Caudate nucleus (tissue), 63 donors: ENCODE measurements at places on chromosomes 3 and 15.

DNA sequence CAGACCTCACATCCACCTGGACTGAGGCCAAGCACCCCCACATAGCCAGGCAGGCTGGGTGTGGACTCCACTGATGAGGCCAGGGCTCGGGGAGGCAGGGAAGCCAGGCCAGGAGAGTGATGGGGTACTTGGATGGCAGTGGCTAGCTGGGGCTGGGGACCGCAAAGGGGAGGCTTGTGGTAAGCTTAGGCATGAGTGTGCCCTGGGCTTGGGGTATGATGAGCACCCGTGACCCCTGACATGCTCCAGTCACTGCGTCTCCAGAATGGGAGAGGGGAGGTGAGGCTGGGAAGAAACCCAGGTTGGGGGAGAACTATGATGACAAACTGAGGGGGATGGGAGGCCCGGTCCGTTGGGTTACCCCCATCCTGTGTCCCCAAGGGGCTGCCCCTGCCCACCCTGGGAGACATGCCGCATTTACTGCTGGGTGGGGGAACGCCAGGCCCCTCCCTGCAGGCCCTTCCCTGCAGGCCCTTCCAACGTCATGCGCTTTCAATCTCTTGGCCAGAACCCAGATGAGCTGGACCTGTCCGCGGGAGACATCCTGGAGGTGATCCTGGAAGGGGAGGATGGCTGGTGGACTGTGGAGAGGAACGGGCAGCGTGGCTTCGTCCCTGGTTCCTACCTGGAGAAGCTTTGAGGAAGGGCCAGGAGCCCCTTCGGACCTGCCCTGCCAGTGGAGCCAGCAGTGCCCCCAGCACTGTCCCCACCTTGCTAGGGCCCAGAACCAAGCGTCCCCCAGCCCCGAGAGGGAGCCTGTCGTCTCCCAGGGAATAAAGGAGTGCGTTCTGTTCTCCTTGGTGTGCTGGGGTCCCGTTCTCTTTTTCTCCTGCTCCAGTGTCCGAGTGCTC is 34.1 kb downstream of the TSPAN3 start:
- no peak for DNase-seq

DNA sequence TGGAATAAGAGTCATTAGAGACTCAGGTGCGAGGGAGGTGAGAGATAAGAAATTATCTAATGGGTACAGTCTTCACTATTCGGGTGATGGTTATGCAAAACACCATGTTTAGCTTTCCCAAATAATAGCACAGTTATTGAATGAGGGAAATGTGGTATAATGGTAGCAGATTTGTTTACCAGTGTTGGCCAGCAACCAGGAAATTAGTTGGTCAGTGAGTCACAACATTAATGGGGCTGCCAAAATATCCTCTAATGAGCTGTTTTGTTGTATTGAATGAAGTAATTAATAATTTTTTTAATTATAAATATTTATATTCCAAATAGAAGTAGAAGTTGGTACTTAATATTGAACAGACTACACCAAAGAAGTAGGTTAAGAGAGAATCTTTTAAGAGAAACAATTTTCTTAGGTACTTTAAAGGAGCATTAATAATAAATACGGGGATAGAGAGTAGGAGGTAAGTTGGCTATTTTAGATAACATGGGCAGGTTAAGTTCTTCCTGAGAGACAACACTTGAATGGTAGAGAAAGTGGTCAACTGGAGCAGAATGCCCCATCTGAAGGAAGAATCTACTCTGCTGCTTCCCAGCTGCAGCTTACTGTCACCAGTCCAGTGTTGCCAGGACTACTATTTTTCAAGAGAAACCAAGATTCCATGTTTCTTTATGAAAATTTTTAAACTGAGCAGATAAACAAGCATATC is 218.8 kb downstream of the UBE2E2 start:
- no peak for DNase-seq

DNA sequence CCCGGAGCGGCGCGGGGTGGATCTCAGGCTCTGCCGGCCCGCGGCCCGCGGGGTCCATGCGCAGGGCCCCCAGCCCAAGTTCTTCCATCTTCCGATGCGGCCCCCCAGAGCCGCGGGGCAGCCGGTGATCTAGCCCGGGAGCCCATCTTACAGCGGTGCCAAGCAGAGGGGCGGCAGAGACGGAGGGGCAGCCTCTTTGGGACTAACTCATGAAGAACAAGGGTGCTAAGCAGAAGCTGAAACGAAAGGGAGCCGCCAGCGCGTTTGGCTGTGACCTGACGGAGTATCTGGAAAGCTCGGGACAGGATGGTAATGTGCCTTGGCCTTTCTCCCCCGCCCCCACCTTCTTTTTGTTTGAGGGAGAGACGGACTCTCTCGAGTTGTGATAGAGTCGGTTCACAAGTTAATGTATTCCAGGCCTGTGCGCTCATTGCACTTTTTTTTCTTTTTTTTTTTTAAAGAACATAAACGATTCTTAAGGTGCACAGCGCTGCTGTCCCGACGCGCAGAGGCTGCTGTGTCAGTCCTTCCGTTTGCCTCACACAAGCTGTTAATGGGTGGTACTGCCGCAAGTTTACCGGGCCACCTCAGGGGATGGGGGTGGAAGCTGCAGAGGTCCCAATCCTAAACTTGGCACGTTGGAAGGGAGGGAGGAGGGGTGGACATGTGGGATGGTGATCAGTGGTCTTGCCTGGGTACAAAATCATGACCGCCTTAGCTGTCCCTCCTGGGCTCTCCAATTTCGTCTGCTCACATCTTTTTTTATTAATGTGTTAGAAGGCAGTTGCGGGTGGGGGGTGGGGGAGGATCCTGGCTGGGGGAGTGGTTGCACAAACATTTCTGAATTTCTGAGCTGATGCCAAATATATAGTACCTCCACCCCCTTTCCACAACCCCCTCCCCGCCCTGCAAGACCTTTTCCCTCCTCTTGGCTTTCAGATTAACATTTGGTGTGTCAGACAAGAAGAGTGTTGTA is 801 bp downstream of the ARHGAP31 start:
- DNase-seq = peak; percentile 28

DNA sequence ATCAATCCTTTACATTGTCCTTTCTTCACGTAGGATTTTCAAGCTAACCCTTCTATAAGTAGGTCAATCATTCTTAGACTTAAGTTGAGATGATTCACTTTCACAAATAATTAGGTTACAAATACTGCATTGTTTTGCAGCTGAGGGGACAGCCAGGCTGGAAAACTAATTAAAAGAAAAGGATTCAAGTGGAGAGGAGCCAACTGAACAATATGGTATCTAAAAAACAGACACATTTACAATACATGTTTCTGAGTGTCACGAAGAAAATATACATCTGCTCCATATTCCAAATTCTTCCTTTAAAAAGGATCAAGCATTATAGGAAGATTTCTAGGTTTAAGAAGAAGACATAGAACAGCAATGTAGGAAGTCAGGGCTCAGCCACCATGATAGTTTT is 70.2 kb downstream of the PEAK1 start:
- DNase-seq = no peak

DNA sequence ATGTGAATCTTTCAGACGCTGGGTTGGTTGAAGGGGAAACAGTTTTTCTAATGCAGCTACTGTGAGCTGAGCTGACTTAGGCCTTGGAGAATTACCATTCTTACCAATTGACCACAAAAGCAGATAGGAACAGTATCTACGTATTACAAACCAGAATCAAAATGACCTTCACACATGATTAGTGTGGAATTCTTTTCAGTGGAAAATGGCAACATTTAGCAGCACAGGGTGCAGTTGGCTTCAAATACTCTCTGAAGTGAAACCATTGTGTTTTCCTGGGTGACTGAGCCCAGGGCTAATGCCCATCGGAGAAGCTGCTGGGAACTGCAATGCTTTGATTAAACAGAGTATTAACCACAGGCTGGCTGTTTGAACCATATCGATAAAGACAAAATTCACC is 40.2 kb upstream of the GOLGA8J start:
- no peak for DNase-seq

DNA sequence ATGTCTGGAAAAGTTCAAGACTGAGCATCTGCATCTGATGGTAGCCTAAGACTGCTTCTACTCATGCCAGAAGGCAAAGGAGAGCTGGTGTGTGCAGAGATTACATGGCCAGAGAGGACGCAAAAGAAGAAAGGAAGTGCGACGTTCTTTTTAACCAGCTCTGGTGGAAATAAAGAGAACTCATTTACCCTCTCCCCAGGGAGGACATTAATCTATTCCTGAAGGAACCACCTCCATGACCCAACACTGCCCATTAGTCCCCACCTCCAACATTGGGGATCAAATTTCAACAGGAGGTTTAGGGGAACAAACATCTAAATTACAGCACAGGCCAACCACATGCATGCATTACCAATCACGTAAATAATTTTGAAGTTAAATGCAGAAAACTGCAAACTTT is 1.5 kb upstream of the NCK1 start:
- no peak for DNase-seq

DNA sequence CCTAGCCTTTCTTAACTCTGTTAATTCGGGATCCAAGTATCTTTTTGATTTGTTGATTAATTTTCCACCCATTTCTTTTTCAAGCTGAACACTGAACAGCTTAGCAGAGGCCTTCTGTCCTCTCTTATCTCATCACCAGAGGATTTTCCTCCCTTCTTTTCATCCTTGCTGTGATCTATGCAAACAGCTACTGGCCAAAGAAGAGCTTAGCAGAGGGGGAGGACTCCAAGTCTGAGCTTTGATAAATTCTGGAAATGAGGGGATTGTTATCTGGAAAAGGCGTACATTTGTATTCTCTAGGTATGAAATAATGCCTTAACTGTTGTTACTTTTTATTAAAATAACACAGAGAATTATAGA is 13.4 kb downstream of the DZIP3 start:
- no peak for DNase-seq

- DNase-seq = no peak
Measured at GRCh38 chr3:18301781-18302180, 123.4 kb downstream of the SATB1 start.

DNA sequence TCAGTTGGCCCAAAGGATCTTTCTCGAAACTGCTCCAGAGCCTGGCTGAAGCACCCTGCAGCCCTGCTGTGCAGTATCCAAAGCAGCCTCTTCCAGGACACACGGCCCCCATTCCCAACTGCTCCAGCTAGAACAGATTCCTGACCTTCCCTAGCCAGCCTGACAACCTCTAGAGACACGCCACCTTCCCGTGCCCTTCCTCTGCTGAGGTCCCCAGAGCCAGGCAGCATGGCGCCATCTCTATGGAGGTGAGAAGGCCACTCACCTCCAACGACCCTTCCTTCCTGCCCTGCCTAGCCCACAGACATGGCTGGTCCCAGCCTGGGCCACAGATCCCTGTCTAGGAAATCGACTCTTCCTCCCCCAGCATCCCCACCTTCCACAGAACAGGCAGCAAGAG is 3.1 kb downstream of the KIF7 start:
- no peak for DNase-seq

DNA sequence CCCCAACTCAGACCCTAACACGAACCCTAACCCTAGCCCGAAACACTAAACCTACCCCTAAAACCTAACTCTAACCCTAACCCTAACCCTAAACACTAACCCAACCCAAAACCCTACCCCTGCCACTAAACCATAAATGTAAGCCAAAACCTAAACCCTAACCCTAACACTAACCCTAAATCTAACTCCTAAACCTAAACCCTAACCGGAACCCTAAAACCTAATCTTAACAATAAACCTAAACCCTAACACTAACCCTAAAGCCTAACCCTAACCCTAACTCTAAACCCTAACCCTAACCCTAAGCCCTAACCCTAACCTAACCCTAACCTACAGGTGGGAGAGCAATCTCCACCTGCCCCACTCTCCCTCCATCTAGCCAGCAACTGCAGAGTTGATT is 152.3 kb downstream of the OR4M2 start:
- DNase-seq = no peak

GRCh38 chr15:36263666-36264065 is 315.8 kb upstream of the CDIN1 start:
- no peak for DNase-seq

DNA sequence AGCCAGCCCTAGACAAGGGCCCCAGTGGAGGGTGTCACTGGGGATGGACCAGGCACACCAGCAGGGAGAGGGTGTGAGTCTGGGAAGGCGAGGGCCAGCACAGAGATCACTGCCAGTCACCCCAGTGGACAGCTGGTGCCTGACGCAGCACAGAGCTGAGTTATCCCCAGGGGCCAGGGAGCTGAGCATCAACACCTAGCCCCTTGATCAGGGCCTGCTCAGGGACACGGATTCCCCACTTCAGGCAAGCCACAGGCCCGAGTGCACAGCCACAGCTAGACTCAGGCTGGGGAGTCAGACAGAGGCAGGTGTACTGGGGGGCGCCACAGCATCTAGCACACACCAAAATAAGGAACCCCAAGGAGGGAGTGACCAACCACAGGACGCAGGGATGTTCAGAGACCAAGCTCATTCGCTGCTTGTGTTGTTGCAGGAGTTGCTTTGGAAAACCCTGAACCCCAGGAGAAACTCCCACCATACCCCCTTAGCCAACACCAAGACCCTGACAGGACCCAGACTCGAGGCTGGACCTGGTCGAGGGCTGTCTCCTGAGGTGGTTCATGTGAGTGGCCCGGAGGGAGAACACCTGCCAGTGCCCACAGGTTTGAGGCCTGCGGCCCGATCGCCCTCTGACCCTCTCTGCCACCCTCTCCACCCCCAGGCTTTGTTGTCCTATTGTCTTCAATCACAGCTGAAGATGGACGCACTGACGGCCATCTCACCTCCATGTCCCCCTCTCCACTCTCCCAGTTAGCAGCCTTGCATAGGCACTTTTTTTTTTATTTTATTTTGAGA is 146.8 kb downstream of the TPRA1 start:
- no peak for DNase-seq

GRCh38 chr15:66099950-66100671 is 153.4 kb downstream of the MEGF11 start:
- DNase-seq = no peak

DNA sequence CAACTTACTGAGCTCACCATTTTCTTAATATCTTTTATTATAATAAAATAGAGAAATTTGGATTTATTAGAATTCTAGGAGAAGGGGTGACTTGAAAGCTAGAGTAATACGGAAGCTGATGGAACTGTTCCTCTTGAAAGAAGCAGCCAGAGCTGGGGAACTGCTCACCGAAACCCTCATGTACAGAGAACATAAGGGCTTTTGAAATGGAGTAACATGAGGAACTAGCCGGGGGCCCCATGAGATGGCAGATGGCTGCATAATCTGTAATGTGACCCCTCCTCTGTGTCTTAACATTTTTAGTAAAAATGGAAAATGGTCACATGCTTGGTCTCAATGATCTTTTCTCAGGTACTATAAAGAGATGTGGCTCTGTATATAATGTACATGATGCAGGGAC is 15.7 kb upstream of the DYNC1LI1 start:
- no peak for DNase-seq

GRCh38 chr15:39491115-39491885 is 89.6 kb upstream of the THBS1 start:
- DNase-seq = no peak

GRCh38 chr3:85631070-85631469 is 672.3 kb downstream of the CADM2 start:
- no peak for DNase-seq

- DNase-seq = no peak
Measured at GRCh38 chr15:50144341-50145120, 25.5 kb upstream of the ATP8B4 start.
